ENCODE measurements at places on chromosomes 6 and 20. TPM values are rescaled to one million over a fixed set of nuclear protein-coding genes. Genes with fewer than 3 reads are reported as not detected.

TNFRSF21 gene
- total RNA-seq: 28.9 TPM

DNA sequence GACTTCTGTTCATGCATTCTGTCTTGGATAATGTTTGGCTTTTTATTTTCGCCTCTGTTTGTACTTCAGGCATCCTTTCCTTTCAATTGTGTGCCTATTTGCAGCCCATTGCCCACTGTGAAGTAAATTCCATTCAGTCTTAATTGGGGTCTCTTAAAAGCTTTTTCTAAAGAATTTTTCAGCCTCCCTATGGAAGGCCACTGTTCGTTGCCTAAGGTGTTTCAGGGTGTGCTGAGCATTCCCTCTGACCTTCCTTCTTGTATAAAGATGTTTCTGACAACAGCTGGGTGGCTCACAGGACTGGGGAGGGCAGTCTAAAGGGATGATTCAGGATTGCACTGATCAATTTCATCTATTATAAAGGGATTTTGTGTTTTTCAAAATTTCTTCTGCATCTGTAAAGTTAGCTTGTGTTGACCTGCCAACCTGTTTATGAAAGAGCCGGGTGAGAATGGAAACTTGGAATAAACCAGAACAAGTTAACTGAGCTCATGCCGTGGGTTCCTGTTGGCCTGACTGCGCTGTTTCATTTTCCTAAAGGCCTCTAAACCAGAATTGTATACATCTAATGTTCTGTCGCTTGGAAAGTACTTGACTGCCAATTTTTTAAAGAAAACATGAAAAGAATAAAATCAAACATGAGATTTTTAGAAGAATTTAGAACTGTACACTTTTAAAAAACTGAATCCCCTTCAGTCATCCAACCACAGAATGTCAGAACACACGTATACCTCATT is 14.3 kb downstream of the PHACTR2 start:
- DNase-seq: no peak

CCN5 gene
- 112 TPM for total RNA-seq

GRCh38 chr20:13683833-13684232 is 45.1 kb upstream of the TASP1 start:
- DNase-seq: no peak

DNA sequence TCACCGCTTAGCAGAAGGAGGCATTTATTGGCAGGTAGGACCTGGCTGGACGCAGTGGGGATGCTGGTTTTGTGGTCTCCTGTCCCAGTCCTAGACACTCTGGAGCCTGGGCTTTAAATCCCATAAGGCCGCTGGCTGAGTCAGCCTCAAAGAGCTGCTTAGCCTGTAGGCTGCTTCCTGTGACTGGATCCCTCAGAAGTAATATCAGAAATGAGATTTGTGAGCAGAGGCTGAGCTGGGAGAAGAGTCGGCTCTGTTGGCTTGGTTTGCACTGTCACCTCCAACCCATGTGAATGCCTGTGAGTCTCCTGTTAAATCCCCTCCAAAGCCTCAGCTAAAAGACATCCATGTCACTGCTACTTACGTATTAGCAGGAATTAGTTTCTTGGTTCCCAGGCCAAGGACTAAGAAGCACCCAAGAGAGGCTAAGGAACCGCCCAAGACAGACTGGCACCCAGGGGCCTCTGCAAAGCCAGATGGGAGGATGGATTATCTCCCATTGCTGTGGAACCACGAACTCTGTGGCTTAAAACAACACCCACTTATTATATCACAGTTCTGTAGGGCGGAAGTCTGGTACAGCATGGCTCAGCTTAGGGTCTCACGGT is 289.4 kb downstream of the CDC5L start:
- DNase-seq: no peak

RBPJL gene
- total RNA-seq: not detected

- DNase-seq: no peak
These were observed 892.5 kb upstream of the EYS start for GRCh38 chr6:66599541-66599940.

- no peak for DNase-seq
These were observed 180.6 kb upstream of the ZFP64 start for GRCh38 chr20:52372169-52372568.

ARMC12 gene
- 0.52 TPM for total RNA-seq

RTEL1 gene
- total RNA-seq: 26.7 TPM

GRCh38 chr6:44225579-44226325 is 2.4 kb downstream of the SLC29A1 start:
- DNase-seq: no peak

Data from upper lobe of right lung (tissue), 1 donor.